ENCODE measurements at places on chromosomes 12 and 14. TPM values are rescaled to one million over a fixed set of nuclear protein-coding genes. Genes with fewer than 3 reads are reported as not detected.

DNA sequence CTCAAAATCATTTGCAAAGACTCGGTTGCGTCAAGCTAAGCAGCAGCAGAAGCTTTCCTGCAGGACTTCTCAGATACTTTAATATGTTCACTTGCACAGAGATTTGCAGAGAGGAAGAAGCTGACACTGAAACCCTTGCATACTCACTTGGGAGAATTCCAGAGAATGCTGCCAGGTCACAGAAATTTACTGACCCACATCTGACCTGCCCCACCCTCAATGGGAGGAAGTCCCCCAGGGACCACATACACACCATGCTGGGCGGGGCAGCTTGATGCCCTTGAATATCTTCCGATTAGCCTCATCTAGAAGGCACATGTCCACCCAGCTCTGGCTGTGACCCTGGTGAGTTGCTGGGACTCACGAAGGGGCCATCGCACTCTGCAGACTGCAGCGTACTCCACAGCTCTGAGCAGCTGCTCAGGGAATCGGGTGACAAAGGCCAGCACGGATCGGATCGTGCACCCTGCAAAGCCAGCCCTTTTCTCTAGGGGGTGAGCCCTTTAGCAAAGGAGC lies 83.2 kb downstream of the ITPK1 start:
- peaks cover 17% of the 10 kb centered on the region for H3K4me1 ChIP-seq
- H3K36me3 ChIP-seq, result no peaks in the 10 kb centered on the region
- DNase-seq, result no peak

Gene TOMM20L
- total RNA-seq, result not detected

GRCh38 chr12:127809275-127809674 lies 457.7 kb upstream of the TMEM132C start:
- H3K36me3 ChIP-seq, result no peaks in the 10 kb centered on the region
- DNase-seq, result no peak
- no peak overlapping the region for H3K27ac ChIP-seq
- no peaks in the 10 kb centered on the region for H3K27me3 ChIP-seq

Gene RERG
- total RNA-seq, result not detected

GRCh38 chr14:67787673-67788072 lies 28.7 kb downstream of the ZFYVE26 start:
- no peak overlapping the region for H3K4me3 ChIP-seq

Gene CAPRIN2
- 8.6 TPM for total RNA-seq

DNA sequence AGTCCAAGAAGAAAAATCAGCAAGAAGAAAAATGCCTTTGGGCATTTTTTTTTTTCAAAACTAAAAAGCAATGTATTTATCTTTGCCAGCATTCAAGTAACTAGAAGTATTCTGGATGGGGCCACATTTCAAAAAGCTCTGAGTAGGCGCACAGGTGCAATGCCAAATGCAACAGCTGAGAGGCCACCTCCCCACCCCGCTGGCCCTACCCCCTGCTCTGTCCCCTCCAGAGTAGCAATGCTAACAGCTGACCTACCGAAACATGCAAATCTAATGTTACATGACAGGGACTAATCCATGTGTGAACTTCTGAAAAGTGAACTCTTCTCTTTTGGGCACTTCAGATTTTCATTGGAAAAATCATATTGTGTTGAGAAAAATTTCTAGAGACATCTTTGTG lies 153.7 kb upstream of the SLC38A2 start:
- no peaks in the 10 kb centered on the region for H3K27me3 ChIP-seq
- no peak overlapping the region for H3K27ac ChIP-seq
- no peak for DNase-seq
- no peak overlapping the region for H3K4me3 ChIP-seq
- H3K4me1 ChIP-seq, result peaks cover 35% of the 10 kb centered on the region

DNA sequence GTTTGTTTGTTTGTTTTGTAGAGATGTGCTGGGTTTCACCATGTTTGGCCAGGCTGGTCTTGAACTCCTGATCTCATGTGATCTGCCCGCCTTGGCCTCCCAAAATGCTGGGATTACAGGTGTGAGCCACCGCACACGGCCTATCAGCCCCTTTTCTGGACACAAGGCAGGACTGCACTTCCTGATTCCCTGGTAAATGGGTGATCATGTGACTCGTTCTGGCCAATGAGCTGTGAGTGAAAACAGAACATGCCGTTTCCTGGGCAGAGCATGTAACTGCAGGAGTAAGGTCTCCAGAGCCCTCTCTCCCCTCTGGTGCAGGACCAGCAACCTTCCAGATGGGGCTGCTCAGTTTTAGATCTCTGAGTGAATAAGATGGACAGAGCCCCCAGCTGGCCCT lies 92.7 kb downstream of the ITPK1 start:
- H3K27ac ChIP-seq, result no peak overlapping the region
- H3K4me3 ChIP-seq, result no peak overlapping the region
- peaks cover 10% of the 10 kb centered on the region for H3K4me1 ChIP-seq

DNA sequence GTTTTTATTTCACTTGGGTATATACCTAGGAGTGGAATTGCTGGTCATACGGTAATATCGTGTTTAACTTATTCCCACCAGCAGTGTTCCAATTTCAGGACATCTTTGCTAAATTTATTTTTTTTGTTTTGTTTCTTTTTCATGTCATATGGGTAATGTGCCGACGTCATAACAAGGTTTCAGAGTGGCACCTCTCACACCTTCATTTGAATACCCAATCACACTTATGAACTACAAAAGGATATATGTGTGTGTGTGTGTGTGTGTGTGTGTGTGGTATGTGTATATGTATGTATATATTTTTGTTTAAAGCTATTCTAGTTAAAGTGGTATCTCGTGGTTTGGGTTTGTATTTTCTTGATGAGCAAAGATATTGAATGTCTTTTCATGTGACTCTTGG lies 12.1 kb downstream of the TRAF3 start:
- no peaks in the 10 kb centered on the region for H3K27me3 ChIP-seq
- H3K27ac ChIP-seq, result peak overlapping the region; percentile 18
- H3K36me3 ChIP-seq, result peaks cover 61% of the 10 kb centered on the region
- DNase-seq, result no peak
- H3K4me3 ChIP-seq, result no peak overlapping the region
- peaks cover 60% of the 10 kb centered on the region for H3K4me1 ChIP-seq

DNA sequence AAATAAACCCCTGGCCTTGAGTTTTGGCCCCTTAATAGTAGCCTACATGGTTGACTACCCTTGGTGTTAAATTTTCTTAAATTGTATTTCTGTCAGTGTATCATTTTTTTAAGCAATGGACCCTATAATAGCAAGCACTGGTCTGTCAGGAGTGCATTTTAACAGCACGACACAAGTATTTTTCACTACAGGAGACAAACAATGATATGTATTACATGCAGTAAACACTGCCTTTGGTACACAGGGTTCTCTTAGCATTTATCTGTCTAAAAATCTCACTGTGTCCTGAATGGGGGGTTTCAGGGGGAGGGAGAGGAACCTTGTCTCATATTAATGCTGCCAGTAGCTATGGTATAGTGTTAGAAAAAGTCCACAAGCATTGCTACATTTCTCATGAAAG lies 18.4 kb downstream of the LMO3 start:
- H3K4me1 ChIP-seq, result no peaks in the 10 kb centered on the region
- no peaks in the 10 kb centered on the region for H3K27me3 ChIP-seq
- H3K36me3 ChIP-seq, result no peaks in the 10 kb centered on the region
- no peak overlapping the region for H3K27ac ChIP-seq
- H3K4me3 ChIP-seq, result no peak overlapping the region
- no peak for DNase-seq

GRCh38 chr12:65728848-65729793 lies 95.2 kb upstream of the HMGA2 start:
- DNase-seq, result no peak
- peaks cover 62% of the 10 kb centered on the region for H3K27me3 ChIP-seq
- H3K36me3 ChIP-seq, result no peaks in the 10 kb centered on the region

Gene INF2
- total RNA-seq, result 92.3 TPM

DNA sequence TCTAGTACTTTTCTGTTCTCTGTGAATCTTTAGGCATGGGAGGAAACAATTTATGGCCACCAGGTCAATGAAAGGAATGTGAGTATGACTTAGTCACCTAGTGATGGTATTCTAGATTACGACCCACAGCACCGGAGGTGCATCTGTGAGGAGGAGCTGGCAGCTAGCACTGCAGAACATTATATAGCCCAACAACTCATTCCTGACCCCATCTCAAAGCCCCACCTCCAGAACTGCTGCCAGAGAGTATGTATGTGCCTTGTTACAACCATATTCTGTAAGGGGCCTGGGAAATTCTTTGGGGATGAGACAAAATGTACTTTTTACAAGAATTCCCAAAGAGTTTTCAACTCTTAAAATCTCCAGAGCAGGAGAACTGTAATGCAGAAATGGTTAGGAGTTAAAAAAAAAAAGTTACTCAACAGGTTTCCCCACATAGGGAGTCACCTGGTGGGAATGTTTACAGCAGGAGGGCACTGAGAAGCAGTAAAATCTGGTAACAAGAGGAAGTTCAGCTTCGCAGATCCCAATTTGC lies 34.9 kb upstream of the CERS5 start:
- peaks cover 47% of the 10 kb centered on the region for H3K36me3 ChIP-seq
- H3K4me1 ChIP-seq, result peaks cover 6% of the 10 kb centered on the region

- H3K4me1 ChIP-seq, result peaks cover 2% of the 10 kb centered on the region
- H3K27ac ChIP-seq, result no peak overlapping the region
- no peaks in the 10 kb centered on the region for H3K36me3 ChIP-seq
- DNase-seq, result no peak
These were observed 34.0 kb upstream of the NFYB start for GRCh38 chr12:104171785-104172569.

DNA sequence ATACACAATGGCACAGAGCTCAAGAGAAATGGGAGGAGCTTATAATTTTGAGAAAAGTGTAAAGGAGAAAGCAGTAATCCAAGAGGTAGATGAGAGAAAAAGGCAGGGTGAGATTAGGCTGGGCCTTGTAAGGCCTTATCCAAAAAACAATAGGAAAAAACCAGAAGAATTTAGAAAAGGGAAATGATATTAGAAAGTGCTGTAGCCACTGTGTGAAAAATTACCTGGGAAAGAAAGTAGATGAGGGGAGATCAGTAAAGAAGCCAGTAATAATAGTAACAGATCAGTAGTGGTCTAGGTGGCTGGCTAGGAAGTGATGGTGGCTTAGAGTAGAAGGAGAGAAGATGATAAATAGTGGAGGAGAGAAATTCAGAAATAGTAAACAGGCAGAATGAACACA lies 66.3 kb upstream of the CFL2 start:
- H3K4me3 ChIP-seq, result no peak overlapping the region
- H3K27ac ChIP-seq, result peak overlapping the region; percentile 29
- no peak for DNase-seq
- no peaks in the 10 kb centered on the region for H3K27me3 ChIP-seq

Gene RNASE3
- total RNA-seq, result not detected

DNA sequence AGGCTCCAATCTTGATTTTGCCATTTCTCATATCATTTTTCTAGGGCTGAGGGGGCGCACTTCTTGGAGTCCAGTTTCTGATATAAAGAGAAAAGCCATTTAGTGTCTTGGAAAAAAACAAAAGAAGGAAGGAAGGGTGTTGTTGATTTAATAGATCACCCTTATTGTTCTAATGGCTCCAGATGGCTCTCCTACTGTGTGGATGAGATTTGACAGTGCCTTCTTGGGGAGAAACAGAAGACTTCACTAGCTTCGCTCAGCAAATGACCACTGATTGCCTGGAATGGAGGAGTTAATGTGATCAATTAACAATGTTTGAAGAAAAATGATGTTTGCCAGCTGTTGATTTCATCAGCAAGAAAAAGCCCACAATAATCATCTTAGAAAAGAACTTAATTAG lies 216.2 kb downstream of the APAF1 start:
- DNase-seq, result no peak
- no peak overlapping the region for H3K4me3 ChIP-seq
- no peak overlapping the region for H3K27ac ChIP-seq

Gene CEBPE
- total RNA-seq, result 0.35 TPM

DNA sequence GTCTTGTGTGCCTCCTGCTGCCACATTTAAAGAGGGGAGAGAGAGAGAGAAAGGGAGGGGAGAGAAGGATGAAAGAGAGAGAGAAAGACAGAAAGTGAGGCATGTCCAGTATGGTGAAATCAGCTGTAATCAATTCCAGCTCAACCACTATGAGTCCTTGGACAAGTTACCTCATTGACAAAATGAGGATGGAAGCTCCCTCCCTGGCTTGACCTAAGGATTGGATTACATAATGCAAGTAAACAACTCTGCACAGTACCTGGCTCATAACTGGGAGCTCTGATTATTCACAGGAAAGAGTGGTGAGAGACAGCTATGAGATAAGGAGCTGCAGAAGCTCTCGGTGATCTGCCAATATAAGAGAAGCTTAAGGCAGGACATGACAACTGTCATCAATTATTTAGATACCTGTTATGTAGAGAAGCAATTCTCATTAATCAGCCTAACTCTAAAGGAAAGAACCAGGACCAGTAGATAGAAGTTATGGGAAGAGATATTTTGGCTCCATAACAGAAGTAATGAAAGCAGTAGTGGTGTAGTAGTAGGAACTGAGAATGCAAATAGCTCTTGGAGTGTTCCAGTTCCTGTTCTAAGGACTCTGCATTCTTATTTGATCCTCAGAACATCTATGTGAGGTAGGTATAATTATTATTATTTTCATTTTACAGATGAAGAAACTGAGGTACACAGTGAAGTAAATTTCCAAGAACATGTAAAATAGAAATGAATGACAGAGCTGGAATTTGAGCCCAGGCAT lies 791.6 kb downstream of the DIO2 start:
- no peaks in the 10 kb centered on the region for H3K27me3 ChIP-seq
- no peak overlapping the region for H3K4me3 ChIP-seq
- no peaks in the 10 kb centered on the region for H3K36me3 ChIP-seq
- DNase-seq, result no peak
- no peaks in the 10 kb centered on the region for H3K4me1 ChIP-seq

Gene CLEC7A
- total RNA-seq, result not detected

Gene AREL1
- 43.5 TPM for total RNA-seq

Gene SLC25A47
- not detected for total RNA-seq

DNA sequence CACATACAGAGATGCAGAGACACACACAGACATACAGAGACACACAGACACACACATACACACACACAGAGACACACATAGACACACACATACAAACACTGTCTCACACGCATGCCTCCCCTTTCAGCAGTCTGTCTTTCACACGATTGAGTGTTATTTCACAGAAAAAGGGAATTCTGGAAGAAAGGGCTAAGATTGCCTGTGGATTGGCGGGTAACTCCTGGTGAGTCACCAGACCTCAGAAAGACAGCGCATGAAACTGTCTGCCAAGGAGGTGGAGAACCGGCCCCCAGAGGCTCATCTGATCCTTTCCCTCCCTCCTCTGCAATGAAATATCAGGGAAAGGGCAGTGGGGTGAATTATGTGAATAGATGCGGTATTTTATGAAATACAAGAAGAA lies 127.2 kb upstream of the GSC start:
- H3K4me1 ChIP-seq, result no peaks in the 10 kb centered on the region
- no peak overlapping the region for H3K27ac ChIP-seq

DNA sequence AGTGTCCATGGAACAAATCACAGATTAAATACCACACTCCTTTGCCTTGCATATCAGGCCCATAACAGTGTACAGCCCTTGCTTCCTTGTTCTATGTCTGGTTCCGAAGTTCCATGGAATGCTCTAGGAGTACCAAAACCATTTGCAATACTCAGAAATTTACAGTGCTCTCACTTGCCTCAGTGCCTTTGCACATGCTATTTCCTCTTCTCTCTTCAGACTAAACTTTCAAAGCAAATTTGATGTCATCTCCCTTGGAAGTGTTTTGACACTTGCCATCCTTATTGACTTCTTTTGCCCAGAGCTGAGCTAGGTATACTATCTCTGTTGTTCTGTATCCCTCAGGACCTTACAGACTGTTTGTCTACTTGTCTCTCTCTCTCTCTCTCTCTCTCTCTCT lies 6.1 kb downstream of the ANO4 start:
- no peak for DNase-seq
- H3K27ac ChIP-seq, result no peak overlapping the region
- H3K36me3 ChIP-seq, result no peaks in the 10 kb centered on the region

- H3K4me3 ChIP-seq, result peak overlapping the region; percentile 56
- peak overlapping the region; percentile 79 for H3K27ac ChIP-seq
- H3K36me3 ChIP-seq, result no peaks in the 10 kb centered on the region
- DNase-seq, result peak; percentile 92
- peaks cover 21% of the 10 kb centered on the region for H3K27me3 ChIP-seq
These were observed 54.3 kb upstream of the PPP2R5C start for GRCh38 chr14:101707068-101707842.

All from activated CD4-positive, alpha-beta T cell treated with anti-CD3 and anti-CD28 coated beads, Interleukin-2, amount 10 ng/mL, durations not matched to agents 24 days and 14 days (primary cell).